Omental fat pad (tissue), 4 donors: ENCODE measurements at places on chromosomes 1 and 21. TPM values are rescaled to one million over a fixed set of nuclear protein-coding genes. Genes with fewer than 3 reads are reported as not detected.

The TMOD4 gene
- total RNA-seq: not detected

The SLC6A17 gene
- total RNA-seq: 0.06 TPM

The THEM5 gene
- not detected for total RNA-seq

GRCh38 chr1:240705579-240705978 is 93.6 kb upstream of the GREM2 start:
- DNase-seq: no peak

The SLC45A1 gene
- total RNA-seq: 2.3 TPM

The S100A12 gene
- total RNA-seq: 4.2 TPM

The CASZ1 gene
- 4.8 TPM for total RNA-seq

DNA sequence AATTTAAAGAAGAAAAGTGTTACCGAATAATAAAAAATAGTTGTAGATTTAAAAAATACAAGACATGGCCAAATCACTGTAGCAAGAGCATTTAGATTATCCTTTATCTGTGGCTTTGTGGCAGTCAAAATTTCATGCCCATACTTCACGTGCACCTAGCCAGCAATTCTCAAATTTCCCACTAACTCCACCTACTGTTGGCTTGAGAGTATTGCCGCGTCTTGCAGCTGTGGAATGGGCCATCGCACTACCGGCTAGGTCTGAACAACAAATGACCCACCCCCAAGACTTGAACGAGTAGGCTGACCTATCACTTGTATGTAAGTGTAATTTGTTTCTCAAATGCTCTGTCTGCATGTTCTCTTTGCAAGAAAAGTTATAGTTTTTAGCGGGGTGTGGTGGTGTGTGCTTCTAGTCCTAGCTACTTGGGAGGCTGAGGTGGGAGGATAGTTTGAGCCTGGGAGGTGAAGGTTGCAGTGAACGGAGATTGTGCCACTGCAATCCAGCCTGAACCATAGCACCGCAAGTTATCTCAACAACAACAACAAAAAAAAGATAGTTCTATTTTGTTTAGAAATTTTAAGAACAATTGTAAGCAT is 4.1 kb downstream of the KRTAP13-4 start:
- no peak for DNase-seq

The SLC41A1 gene
- 33.1 TPM for total RNA-seq

The RCSD1 gene
- total RNA-seq: 11.3 TPM

The MTR gene
- total RNA-seq: 34.5 TPM

The KCNJ9 gene
- not detected for total RNA-seq

DNA sequence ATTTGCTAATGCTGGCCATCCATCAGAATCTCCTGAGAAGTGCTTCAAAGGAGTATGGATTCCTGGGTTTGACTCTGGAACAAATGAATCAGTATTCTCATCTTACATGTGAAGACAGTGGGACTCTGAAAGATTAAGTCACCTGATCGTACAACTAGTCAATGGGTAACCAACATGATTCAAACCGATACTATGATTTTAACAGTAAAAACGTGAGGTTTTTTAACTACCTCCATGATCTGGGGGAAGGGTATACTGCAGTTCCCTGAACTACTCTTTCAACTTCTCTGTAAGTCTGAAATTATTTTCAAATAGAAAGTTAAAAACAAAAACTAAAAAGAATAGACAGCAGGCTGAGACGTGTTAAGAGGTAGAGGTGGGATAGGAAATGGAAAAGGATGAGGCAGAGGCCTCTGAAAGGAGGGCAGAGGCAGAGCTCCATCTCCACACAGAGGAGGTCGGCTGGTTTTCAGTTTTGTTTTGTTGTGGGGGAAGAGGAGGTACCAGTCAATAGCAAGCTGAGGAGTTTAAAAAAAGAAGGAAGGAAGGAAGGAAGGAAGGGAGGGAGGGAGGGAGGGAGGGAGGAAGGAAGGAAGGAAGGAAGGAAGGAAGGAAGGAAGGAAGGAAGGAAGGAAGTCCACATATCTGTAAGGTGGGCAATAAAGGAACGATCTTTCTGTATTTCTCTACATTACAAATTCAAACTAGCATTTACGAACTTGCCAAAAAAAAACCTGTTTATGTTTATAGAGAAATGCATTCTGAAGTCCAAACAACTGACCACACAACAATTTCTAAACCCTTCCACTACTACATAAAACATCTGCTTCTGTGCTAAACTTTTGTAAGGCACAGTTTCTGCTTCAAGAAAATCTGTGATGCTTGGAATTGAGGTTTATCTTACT is 213.1 kb downstream of the RERE start:
- DNase-seq: no peak

The OLIG2 gene
- not detected for total RNA-seq

The FCGR1A gene
- total RNA-seq: 8.7 TPM

The KIF17 gene
- 2.6 TPM for total RNA-seq

- no peak for DNase-seq
Observed at GRCh38 chr1:27858949-27859576, 13.3 kb upstream of the THEMIS2 start.

- no peak for DNase-seq
Observed at GRCh38 chr1:65039508-65039907, 73.2 kb upstream of the JAK1 start.

DNA sequence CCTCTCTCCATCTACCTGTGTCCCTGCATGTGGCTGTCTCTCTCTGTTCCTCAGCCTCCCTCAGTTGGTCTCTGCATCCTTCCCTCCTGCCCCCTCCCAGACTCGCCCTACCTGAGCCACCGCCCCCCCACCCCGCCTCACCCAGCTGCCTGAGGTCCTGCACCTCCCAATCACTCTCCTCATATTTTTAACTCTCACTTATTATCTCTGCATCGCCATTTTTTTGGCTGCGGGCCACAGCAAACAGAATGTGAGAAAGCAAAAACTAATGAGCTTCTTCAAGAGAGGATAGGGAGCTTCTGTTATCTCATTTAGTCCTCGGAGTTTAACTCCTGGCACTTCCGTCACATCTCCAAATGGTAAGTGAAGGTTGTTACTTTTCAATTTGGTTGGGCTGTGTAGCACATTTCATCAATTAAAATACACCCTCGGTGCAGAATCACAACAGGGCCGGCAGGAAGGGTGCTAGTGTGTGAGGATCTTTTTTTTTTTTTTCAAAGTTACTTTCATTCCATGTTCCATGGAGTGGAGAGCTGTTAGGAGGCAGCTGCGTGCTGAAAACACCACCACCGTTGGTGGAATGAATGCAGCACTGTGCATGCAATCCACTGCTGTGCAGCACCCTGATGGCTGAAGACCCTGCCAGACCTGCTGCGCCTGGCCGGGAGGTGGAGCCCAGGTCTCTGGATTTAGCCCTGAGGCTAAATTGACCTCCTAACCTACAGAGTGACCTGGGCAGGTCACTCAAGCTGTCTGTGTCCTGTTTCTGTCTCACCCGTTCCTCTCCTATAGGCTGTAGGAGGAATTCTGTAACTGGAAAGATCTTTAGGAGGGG is 157.2 kb upstream of the NFIA start:
- DNase-seq: no peak

GRCh38 chr1:210237479-210237878 is 4.9 kb downstream of the SERTAD4 start:
- DNase-seq: no peak

DNA sequence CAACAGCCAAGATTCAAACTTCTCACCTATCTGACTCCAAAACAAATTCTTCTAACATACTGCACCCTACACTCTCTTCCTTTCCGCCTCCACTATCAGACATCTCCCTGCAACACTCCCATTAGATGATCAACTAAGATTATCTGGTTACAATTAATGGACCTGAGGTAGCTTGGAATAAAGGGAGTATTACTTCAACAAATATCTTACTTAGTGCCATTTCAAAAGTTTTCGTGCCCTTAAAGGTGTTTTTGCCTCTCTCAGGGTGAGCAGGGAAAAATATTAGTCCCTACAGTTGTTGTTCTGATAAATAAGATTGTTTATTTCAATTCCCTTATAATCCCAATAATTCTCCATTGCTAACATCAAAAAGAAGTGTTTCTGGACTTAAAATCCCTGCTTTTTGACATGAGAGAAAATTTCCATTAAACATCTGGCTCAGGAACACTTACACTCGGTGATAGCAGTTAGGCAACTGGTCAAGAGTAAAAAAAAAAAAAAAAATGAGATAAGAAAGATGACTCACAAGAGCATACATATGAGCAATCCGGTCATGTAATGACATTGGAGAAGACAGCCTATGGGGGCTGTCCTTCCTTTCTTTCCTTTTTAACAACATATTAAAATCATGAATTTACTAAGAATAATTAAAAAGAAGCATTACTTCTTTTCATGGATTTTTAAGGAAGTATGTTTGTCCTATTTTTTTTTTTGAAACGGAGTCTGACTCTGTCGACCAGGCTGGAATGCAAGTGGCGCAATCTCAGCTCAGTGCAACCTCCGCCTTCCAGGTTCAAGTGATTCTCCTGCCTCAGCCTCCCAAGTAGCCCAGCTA is 7.6 kb downstream of the RSBN1 start:
- no peak for DNase-seq

The NHLH2 gene
- not detected for total RNA-seq

The SPRR4 gene
- total RNA-seq: not detected

GRCh38 chr21:31554511-31555022 is 104.9 kb upstream of the SOD1 start:
- DNase-seq: no peak

DNA sequence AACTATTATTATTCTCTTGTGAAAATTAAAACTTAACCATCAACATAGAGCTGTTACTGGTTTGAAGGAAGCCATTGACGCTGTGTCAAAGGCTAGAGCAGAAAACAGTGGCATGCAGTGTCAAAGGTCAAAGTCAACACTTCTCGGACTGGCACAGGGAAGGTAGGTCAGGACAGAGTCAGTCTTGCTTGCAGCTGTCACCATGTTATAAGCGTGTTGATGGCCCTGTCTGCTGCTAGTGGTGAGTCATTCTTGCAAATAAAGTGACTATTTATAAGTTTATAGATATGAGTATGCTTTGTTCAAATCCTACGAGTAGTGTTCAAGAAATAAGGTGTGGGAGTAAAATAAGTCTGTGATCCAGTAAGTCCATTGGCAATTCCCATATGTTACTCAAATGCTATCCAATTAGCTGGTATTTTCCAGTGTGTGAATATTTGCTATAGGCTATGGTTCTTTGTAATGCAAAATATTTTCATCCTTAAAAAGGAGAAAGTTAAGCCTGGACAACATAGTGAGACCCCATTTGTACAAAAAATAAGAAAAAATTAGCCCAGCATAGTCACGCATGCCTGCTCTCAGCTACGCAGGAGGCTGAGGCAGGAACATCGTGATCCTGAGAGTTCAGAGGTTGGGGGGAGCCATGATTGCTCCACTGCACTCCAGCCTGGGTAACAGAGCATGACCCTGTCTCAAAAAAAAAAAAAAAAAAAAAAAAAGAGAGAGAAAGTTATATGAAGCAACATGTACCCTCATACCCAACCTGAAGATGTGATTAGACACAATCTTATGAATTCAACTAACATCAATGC is 26.3 kb upstream of the TINAGL1 start:
- no peak for DNase-seq

DNA sequence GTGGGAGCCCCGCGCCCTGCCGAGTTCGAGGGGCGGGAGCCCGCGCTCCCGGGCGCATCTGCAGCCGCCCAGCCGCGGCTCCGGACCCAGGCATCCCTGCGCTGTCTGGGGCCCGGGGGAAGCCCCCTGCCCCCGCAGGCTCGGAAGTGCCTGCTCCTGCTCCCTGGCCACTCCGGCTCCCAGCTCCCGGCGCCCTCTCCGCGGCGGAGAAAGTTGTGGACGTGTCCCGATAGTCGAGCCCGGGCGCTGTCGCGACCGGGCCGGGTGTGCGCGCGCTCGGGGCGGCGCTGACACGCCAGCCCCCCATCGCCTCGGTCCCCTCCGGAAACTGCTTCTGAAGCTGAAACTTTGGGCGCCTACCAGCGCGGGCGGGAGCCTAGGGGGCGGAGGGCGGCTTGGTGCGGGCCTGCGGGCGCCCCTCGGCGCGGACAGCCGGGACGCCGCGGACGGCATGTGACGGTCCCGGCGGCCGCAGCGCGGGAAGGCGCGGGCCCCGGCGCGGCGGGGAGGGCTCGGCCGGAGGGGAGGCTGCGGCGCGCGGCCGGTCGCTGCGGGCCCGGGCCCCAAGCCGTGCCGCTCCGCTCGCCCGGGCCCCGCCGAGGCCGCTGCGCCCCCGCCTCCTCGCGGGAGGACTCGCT is 515 bp downstream of the MAN1C1 start:
- DNase-seq: no peak

- no peak for DNase-seq
Observed at GRCh38 chr1:9361630-9362260, 69.1 kb downstream of the SPSB1 start.

DNA sequence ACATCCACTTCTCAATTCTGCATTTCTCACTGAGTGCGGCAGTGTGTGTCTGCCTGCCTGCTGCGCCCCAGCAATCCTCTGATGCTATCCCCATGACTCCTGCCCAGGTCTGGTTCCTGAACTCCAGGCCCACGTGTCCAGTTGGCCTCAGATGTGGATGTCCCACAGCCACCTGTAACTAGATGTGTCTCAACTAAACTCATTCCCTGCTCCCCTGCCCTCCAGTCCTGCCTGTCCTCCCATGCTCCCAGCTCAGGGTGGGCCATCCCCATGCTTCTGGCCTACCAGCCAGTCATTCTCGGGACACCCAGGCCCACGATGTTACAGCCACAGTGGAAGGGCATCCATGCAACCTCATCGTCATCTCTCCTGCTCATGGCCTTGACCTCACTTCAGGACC is 76.8 kb downstream of the STUM start:
- no peak for DNase-seq

GRCh38 chr1:195053478-195053877 is 1554.8 kb downstream of the KCNT2 start:
- DNase-seq: no peak

GRCh38 chr1:119772298-119772697 is 3.6 kb upstream of the HMGCS2 start:
- no peak for DNase-seq

DNA sequence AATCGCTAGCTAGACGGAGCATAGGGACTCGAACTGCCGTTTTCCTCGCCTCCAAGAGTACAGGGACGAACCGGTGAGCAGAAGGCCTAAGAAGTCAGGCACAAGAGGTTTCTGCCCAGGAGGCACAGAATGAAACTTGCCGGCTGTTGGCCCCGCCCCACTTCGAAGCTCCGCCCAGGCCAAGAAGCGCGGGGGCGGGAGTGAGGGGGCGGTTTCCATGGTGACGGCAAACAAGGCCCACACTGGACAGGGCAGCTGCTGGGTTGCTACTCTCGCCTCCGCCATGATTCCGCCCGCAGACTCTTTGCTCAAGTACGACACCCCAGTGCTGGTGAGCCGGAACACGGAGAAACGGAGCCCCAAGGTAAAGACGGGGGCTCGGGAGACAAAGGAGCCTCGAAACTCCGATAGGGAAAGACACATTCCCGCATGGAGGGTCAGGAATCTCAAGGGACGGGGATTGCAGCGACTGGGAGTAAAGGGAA is at the start of gene DNALI1:
Gene DNALI1, plus strand, starts transcription at position 229 of the 485 bp plus-strand sequence. Its CDS starts 55 bp downstream, at position 284.
- peak; percentile 75 for DNase-seq

GRCh38 chr21:26388731-26389231 is 184.3 kb downstream of the CYYR1 start:
- DNase-seq: no peak

The VHLL gene
- not detected for total RNA-seq

GRCh38 chr1:162625679-162626078 is 6.6 kb upstream of the DDR2 start:
- no peak for DNase-seq

The S100A7 gene
- total RNA-seq: not detected

The EXO1 gene
- 0.63 TPM for total RNA-seq

- DNase-seq: no peak
Observed at GRCh38 chr1:236507022-236507700, 16.6 kb upstream of the LGALS8 start.
